Activated CD4-positive, CD25-positive, alpha-beta regulatory T cell treated with anti-CD3 and anti-CD28 coated beads, Interleukin-2, amount 50 U/mL, for 24 hours (primary cell): ENCODE measurements at places on chromosomes 3 and 15.

GRCh38 chr3:22836131-22836530 is 367.0 kb upstream of the UBE2E2 start:
- ATAC-seq, result no peak

DNA sequence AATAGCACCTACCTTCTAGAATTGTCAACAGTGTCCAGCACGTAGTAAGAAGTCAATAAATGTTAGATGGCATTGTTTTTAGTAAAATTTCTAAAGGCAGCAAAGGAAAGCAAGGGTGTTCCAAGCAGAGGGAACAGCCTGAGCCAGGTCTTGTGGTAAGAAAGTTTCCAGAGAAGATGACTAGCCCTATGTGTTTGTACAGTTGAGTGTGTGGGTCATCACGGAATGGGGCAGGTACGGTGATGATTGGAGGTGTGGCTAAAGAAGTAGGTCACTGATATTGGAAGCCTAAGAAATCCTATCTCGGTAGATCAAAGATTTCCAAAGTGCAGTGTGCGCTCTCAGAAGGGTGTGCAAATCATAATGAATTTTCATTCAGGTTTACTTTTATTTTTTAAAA is 94.2 kb upstream of the BCL6 start:
- ATAC-seq, result no peak

- no peak for ATAC-seq
Measured at GRCh38 chr15:33742800-33743199, 225.5 kb upstream of the CHRM5 start.

DNA sequence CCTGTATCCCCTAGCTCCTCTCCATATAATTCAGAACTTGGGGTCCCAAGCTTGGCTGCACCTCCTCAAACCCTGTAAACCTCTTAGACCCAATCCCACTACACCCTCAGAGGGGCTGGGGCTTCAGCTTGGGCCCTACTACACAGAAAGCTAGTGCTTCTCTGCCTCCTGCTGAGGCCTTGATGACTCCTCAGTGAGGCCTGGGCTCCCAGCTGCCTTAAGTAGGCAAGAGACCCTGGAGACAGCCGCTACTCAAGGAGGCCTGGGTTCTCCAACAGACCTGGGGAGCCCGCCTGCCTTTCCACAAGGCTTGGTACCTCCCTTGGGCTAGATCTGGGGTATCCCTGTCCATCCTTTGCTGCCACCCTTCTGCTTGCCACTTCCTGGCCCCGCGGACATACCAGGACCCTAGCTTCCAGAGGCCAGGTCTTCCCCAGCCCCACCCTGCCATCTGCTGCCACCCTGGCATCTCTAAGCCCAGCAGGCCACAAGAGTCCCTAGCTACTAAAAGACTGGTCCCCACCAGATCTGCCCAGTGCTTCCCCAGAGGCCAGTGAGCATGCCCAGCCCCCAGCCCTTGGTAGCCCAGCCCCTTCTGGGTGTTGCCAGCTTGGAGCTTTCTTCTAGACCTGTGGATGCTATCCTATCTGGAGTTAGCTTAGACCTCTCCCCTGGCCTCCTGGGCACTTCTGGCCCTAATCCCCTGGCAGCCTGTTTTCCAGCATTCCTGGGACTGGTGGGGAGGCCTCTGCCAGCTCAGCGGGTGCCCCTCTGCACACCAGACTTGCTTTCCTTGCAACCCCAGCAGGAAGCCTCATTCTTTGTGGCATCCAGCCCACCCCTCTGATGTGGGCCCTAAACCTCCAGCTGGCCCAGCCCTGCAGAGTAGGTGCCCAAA is 13.7 kb downstream of the C15orf39 start:
- ATAC-seq, result no peak
